Stimulated activated CD4-positive, alpha-beta T cell treated with anti-CD3 and anti-CD28 coated beads, Interleukin-12 subunit alpha, Interleukin-12 subunit beta, amount 100 ng/mL, for 48 hours (primary cell): ENCODE measurements at places on chromosomes 4 and X.

GRCh38 chr4:150624055-150624454, 42.1 kb downstream of the MAB21L2 start:
- no peak for DNase-seq

DNA sequence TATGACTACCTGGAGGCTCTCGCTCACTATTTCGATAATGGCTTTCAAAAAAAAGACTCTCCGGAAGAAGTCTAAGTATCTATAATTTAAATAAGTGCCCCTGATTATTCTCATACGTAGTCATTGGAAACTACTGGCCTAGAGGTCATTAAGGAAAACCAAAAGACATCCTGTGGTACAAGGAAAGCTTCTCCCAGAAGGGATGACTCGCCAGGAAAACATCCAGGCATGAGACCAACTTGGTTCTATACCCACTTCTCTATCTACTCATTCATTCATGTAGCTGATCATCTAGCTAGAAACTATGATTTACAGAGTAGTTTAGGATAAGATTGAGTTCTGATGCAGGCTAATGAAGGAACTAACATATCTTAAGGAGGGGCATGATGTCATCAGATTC, 37.7 kb downstream of the SOX3 start:
- no peak for DNase-seq

DNA sequence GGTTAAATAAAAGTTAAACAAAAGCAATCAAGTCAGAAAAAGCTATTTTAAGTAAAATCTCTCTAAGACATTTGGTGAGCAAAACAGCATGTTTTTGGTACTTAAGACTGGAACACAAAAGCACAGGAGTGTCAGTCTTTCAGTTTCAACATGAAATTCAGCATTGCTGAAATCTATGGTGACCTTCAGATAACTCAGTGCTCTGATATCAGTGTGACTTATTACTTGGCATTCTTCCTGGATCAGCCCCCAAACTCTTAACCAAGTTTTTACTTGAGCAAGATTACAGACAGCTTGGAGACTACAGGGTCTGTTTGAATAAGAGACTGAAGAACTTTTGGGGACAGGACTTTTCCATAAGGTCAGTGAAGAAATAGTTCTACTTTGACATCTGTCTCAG, 437.2 kb downstream of the RAPGEF2 start:
- no peak for DNase-seq

- DNase-seq: no peak
These were observed 10.1 kb downstream of the REELD1 start for GRCh38 chr4:146224326-146224966.

- no peak for DNase-seq
These were observed 6.4 kb downstream of the HSPA4L start for GRCh38 chr4:127788517-127788916.

DNA sequence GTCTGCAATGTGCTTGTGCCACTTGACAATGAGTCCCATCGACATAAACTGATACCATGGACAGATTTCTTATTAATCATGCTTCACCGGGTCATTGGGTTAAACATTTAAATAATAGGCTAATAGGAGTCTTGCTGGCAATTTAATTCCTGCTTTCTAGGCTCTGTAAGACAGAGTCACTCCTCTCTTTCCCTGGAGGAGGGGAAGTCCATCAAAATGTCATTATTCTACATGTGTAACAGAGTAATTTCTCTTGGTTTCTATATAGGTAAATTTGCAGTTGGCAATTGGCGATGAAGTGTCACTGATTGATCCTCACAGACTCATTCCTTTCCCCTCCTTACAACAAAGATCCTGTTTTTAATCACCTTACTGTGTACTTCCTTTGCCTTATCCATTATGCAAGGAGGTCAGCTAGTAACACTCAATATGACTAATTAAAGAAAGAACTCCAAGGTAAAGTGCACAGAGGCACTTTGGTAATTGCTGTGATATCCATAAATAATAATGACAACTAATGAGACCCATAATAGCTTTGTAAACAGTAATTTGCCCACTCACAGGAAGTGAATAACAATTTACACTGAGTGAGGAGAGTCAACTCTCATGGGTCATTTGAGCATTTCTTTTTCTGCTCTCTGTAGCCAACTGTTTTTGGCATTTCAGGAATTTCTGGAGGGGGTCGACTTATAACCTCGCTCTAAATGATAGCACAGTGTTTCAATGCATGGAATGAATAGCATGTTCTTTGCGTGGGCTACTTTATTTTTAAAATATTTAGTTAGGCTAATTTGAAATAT, 184.0 kb downstream of the UGT8 start:
- no peak for DNase-seq
